ENCODE measurements at places on chromosomes 4 and X.

GRCh38 chrX:77446029-77446585 is 1.1 kb upstream of the FGF16 start:
- DNase-seq = no peak

DNA sequence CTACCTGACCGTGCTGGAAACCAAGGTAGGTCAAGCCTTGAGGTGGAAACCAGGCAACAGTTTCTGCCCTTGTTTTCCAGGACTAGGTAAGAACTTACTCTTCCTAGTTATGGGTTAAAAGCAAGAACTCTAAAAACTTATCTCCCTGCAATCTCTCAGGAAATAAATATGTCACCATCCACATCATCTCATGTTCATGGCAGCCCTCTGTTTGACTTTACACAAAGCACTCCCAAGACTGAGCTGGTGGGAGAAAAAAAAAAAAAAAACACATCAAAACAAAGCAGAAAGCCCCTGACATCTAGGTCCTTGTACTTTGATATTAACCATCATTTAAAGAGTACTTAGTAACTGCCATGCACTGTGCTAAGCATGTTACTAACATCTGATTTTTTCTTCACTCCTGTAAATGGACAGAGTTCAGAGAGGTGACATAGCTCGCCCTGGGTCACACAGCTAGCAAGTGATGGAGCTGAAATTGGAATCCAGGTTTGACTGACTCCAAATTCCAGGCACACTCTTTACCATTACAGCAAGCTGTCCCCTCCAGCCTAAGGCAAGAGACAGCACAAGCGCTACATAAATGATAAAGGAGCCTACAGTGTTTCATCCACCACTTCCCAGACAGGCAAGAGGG is 102.8 kb upstream of the NOCT start:
- no peak for DNase-seq

DNA sequence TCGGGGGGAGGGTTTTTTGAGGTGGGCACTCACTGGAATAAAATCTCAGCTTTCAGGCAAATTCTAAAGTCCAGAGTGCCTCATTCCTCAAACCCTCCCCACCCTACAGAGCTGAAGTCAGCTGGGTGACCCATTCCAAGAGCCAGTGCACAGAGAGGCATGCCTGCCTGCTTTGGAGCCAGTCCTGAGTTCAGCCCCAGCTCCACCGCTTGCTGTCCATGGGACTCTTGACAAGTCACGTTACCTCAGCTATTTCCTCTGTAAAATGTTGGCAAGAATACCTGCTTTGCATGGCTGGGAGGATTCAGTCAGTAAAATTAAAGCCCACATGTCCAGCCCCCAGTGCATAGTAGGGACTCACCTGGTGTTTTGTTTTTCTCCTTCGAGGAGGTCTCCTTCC is 125.9 kb upstream of the PJA1 start:
- no peak for DNase-seq

DNA sequence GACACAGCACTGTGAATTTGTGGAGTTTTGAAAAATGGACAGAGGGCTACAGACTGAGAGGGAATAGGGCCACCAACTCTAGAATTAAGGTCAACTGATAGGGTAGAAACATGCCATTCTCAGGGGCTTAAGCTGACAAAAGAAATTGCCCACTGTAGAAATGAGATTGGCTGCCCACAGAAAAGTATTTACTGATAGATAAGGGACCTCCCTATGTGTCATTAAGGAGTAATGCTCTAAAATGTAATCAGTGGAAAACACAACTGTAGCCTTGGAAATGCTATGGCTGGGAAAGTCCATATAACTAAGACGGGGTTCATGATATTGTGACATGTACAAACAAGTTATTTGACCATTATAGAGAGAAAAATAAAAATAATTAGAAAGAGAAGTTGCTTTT is 4.6 kb downstream of the RTL9 start:
- DNase-seq = no peak

DNA sequence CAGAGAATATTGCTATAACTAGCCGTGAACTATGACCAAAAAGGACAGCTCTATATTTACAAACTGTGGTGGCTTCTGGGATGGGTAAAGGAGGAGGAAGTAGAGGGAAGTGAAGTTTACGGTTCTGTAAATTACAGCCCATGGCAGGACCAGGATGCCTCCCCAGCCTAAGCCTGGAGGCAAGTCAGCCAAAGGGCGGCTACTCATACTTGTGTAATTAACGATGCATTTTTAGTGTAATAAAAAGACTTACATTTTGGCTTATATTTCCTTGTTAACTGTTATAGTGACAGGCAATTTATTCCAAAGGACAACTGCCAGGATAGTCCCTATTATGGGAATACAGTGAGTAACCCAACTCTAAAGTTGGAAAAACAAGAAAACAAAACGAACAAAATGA is 139.9 kb upstream of the OTUD4 start:
- DNase-seq = no peak

DNA sequence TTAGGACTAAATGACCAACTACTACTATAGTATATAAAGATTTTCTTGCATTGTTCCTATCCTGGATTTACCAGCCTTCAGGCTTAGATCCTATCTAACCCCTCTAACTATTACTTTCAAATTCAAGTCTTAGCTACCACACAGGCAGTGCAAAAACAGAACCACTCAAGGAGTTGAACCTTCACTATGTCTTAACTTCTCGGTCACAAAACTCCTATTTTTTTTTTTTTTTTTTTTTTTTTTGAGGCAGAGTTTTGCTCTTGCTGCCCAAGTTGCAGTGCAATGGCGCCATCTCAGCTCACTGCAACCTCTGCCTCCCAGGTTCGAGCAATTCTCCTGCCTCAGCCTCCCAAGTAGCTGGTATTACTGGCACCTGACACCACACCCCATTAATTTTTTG is 6.3 kb upstream of the FAM200B start:
- DNase-seq = no peak

DNA sequence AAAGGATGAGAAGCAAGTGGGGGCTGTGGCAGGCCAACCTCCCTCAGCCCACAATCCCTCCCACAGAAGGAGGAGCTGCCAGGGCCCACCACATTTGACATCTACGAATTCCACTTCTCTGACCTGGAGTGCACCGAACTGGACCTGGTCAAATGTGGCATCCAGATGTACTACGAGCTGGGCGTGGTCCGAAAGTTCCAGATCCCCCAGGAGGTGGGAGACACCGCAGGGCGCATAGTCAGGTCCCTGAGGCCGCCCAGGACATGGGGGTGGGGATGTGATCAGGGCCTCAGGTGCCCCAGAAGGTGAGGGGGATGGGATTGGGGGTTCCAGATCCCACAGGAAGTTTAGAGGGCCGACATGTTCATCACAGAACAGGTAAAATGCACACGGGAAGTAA is 13.7 kb downstream of the ATP5ME start:
- DNase-seq = no peak

- DNase-seq = no peak
Observed at GRCh38 chr4:138967313-138967712, 48.3 kb upstream of the NOCT start.

GRCh38 chr4:103422467-103423219 is 224.5 kb upstream of the CENPE start:
- no peak for DNase-seq

All from fibroblast of skin of left quadriceps (primary cell).